Psoas muscle (tissue), 8 donors: ENCODE measurements at places on chromosomes 7 and 10.

- no peak for DNase-seq
Measured at GRCh38 chr10:30784524-30784896, 155.0 kb upstream of the LYZL2 start.

GRCh38 chr7:139490130-139490529 lies 6.7 kb upstream of the KLRG2 start:
- no peak for DNase-seq

- no peak for DNase-seq
Measured at GRCh38 chr10:31912289-31912688, 16.3 kb downstream of the ARHGAP12 start.

GRCh38 chr10:69451784-69452251 lies 553 bp downstream of the TSPAN15 start:
- no peak for DNase-seq

- DNase-seq: no peak
Measured at GRCh38 chr7:86788948-86789347, 145.2 kb downstream of the GRM3 start.

GRCh38 chr10:116241085-116241484 lies 31.9 kb downstream of the GFRA1 start:
- DNase-seq: no peak

GRCh38 chr10:12741360-12741804 lies 260.1 kb downstream of the CCDC3 start:
- peak; percentile 66 for DNase-seq

- DNase-seq: no peak
Measured at GRCh38 chr10:14758994-14759664, 15.6 kb downstream of the FAM107B start.

DNA sequence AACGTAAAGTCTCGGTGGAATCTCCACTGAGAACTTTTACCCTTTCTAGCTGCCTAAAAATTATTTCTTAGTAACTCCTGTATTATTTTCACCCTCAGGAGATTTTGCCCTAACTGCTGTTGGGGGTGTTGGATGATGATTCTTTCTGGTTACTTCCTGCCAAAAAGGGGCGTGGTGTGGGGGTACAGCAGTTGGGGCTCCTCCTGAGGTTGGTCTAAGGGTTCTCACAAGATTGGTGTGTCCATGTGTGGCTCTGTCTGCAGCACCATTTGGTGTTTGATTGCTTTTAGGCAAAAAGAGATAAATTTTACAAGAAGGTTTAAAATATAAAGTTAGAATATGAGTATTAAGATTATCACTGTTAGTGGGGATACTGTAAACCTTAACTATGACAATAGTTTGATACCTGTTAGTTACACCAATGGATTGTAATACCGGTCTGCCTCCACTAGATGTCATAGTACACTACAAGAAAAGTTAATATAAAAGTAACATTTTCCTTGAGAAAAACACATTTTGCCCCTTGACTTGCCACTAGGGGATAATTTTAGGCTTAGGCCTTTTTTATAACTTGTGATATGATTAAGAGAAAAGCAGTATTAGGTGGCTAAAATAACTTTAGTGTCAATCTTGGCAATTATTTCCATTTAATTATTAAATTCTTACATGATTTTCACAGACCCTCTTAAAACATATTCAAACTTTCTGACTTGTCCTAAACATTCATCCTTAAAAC lies 928.7 kb downstream of the IPMK start:
- DNase-seq: no peak

- no peak for DNase-seq
Measured at GRCh38 chr7:153386556-153386955, 627.0 kb downstream of the ACTR3B start.

- DNase-seq: no peak
Measured at GRCh38 chr7:130908345-130909160, 174.5 kb upstream of the KLF14 start.

DNA sequence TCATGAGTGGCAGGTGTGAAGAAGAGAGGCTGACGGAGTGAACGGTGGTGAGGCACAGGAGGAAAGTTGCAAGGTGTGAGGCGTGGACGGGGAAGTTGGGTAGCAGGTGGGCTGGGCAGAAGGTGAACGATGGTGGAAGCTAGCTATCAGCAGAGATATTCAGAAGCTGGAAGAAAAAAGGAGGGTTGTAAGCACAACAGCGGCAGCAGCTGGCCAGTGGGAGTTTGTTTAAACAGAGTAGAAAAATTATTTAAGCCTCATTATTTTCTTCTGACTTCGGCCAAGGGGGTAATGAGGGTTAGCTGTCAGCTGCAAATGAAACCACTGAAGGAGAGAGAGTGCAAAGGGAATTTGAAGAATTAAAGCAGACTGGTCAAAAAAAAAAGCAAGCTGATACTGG lies 62.1 kb upstream of the PRKAR2B start:
- DNase-seq: no peak

- no peak for DNase-seq
Measured at GRCh38 chr7:42511027-42511426, 274.0 kb upstream of the GLI3 start.

DNA sequence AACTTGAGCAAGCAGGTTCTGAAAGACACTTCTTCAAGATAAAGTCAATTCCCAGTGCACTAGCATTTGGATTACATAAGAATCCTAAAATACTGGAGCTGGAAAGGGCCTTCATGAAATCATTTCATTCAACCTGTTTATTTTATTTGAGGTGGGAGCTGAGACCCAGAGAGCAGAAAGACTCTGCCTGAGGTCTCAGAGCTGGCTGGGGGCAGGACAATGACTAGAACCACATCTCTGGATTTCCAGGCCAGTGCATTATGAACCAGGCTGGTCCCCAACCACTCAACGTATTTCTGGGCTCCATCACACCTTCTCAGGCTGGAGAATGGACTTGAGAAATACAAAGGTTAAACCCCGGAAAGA lies 8.4 kb downstream of the ANXA11 start:
- no peak for DNase-seq

GRCh38 chr7:117375380-117375779 lies 51.9 kb downstream of the ASZ1 start:
- DNase-seq: no peak

- no peak for DNase-seq
Measured at GRCh38 chr10:1712944-1713671, 24.2 kb downstream of the ADARB2 start.

DNA sequence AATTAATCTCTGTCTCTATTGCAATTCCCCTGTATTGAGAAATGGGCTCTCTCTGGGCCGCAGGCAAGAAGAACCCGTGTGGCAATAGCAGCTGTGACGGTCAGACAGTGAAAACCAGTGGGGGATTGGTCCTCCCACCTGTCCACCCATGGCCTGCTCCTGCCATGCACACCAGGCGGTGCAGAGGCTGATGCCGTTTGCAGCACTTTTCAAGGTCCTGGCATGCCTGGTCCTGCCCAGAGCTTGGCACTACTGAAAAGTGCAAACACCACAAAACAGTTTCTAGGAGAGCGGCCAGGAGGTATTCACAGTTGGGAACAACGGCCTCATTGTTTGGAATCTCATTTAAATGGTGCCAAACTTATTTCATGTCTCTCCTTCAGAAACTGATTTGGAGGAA lies 41.5 kb downstream of the PSPH start:
- no peak for DNase-seq

DNA sequence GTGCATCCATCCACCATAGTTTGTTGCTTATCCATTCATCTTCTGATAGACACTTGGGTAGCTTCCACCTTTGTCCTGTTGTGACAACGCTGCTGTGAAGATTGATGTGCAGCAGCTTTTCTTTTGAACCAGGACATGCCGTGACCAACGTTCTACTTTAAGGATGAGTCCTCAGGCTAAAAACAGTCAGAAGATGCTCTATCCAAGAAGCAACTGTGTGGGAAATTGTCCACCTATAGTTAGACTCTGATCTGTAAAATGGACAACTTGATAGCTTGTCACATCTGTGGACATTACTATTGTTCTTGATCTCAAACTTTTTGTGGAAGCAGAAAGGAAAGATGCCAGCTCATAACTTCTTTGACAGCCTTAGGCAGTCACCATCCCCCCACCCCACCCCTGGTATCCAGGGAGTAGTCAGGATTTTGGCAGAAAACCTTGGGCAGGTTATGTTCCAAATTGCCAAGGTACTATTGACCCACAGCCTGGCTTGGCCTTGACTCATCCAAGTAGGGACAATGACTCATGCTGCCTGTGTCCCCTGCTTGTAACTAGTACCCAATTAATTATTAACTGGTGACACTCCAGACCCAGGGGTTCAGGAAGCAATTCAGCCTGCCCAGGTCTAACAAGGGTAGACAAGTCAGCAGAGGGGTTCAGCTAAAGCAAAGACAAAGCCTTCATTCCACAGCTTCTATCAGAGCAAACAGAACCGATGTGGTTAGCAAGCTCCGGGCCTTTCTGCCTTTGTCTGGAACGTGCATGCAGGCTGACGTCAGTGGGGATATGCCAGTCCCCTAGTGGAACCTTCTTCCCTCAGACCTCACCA lies 99.6 kb upstream of the ANLN start:
- no peak for DNase-seq

GRCh38 chr7:18426564-18427226 lies 68.9 kb upstream of the HDAC9 start:
- DNase-seq: no peak
